ENCODE measurements at places on chromosomes 6 and 20.

DNA sequence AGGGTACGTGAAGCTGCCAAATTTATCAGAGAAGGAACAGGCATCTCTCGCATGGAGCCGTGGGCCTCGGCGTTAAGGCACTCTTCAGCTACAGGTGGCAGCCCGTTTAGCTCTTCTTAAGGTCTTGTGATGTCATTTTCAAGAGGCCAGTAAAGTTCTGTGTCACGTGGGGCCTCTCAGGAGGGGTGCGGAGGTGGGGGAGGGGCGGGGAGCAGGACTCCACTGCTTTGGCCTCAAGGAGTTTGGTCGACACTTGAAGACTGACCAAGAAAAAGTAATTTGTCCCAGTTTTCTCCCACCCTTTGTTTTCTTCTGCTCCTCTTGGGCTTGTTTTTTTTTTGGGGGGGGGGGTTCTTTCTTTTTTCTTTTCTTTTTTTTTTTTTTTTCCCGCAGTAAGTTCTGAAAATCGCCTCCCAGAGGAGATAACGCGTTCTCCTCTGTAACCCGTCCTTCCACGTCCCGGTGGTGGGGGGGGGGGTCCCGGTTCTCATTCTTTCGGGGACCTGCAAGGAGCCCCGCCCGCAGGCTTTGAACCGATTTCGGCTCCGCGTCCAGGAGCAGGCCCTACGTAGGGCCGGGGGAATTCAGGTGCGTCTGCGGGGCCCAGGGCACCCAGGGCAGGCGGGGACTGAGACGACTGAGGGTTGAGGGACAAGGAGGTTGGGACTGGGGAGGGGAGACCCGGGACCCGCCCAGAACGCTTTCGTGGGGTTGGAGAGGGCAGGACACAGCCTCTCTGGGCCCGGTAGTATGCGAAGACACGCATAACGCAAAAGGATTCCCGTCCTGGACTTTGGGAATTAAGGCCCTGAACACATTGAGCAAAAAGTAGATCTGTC, 26.0 kb downstream of the GPX6 start:
- DNase-seq = peak; percentile 23

DNA sequence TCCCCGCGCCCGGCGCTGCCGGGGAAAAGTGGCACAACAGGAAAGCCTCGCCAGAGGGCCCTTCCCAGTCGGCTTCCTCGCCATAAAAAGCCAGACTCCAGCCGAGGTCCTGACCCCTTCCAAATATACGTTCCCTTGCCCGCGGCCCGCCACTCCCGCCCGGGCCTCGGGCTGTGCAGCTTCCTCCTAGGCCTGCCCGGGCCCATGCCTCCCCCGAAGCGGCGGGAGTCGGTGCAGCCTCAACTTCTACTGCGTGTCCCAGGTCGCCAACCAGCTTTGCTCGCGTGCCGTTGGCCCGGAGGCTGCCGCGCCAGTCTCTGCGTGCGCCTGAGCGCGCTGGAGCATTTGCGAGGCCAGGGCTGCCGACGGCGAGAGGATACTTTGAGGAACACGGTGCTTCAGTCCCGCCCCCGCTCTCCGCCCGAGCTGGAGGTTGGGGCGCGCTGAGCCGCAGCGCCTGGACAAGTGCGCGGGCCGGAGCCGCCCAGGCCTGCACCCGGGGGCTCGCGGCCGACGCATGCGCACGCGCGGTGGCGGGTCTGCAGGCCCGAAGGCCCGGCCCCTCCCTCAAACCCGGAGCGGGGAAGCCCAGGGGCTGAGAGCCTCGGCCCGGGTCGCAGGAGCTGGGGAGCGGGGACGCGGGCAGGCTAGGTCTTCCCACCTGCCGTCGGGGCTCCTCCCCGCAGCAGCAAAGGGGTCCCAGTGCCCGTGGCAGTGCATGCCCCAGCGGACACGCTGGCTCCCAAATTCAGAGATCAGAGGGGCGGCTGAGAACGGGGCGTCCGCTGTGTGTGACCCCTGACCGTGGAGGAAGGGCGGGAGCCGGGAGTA, 10.2 kb downstream of the FOXC1 start:
- DNase-seq = no peak

DNA sequence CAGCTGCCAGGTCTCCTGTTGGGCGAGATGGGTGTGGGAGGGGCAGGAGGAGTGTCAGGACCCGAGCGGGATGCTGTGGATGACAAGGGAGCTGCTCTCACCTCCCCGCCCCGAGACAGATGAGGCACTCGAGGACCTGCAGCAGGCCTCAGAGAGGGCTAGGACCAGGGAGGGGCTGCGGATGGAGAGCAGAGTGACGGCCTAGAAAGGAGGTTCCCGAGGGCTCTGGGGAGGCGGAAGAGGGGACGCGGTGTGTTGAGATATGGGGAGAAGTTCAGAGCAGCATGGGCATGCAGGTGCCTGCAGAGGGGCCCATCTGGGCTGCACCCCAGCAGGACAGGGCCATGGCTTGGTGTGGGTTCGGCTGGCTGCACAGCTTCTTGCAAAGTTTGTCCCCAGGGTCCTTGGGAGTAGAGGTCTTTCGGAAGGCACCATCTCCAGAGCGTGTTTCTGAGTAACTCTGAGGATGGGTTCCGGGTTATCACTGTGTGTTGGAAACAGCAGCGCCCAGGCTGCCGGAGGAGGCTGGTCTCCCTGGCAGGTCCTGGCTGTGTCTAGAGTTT, 104.6 kb downstream of the PAX1 start:
- DNase-seq = no peak

- no peak for DNase-seq
Measured at GRCh38 chr6:134291156-134291555, 26.8 kb downstream of the SGK1 start.

GRCh38 chr6:157556144-157556645, 175.2 kb downstream of the ZDHHC14 start:
- DNase-seq = no peak

- DNase-seq = no peak
Measured at GRCh38 chr6:148867862-148868261, 121.0 kb downstream of the UST start.

GRCh38 chr6:21241231-21242130, 352.1 kb upstream of the SOX4 start:
- DNase-seq = no peak

DNA sequence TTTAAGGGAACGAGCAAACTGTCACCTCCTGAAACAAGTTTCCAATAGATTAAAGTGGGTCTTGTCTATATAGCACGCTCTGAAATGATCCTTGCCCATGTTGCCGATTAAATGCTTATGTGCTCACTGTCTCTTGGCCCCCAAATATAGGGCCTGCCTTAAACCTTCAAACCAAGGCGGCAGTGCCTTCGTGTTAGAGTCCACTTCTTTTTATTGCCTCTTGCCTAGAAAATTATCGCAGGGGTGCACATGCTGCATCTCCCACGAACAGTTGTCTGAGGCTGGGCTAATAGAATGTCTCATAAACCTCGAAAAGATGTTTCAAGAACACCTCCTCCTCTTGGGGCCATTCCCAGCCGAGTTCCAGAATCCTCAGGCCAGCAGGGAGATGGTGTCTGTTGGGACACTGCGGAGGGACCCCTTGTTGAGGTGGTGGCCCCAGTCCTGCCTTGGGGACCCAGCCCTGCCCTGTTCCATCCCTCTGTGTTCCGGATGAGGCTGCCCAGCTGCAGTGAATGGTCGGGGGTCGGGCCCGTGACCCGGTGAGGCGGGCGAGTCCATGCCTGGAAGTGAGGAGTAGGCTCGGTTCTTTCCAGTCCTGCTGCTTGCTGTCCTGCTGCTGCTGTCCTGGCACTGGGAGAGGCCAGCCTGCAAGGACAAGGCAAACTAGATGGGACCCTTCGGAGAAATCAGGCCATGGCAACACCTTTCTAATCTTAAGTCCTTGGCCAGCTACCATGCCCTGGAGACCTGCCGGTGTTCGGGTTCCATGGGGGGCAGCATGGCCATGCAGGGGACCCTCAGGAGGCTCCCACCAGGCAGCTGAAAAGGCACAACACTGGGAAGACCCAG, 34.7 kb upstream of the SLCO4A1 start:
- no peak for DNase-seq

DNA sequence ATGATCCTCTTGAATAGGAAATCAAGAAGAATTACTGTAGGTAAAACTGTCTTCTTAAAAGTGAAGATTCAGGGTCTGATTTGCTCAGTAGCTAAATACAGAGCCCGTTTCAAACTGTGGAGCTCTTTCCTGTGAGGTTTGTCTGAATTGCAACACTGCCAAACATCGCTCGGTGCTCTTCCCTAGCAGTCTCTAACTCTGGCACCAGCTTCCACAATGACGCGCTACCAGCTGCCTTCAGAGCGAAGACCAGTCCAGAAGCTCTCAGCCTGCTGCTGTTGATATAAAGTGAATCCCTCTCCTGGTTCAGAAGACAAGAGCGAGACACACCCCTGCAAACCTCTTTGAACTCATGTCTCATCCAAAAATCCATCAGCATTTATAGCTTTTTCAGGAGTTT, 447.0 kb downstream of the LMBRD1 start:
- no peak for DNase-seq

DNA sequence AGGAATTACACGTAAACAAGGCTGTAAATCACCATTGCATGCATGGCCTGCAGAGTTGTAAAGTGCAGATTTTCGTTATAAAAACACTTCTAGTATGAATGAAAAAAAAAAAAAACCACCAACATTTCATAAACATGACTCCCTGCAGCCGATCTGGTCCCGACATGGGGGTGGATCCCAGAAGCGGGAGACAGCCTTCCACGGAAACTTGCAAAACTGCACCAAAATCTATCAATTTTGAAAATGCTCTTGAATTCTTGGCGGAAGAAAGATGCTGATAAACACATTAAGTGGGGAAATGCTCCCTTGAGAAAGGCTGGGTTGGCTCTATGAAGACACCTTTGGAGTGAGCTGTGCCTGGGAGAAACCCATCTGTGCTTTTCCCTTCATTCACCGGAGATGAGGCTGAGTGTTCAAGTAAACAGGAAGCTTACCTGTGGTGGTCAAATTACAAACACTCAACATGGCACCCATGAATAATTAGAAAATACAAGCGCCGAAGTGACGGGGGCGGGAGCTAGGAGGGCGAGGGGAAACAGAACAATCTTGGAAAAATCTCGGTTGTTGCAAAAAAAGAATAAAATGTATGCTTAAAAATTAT, 845 bp upstream of the ANKRD60 start:
- DNase-seq = no peak

- no peak for DNase-seq
Measured at GRCh38 chr6:149474108-149474935, 10.5 kb downstream of the ZC3H12D start.

- DNase-seq = no peak
Measured at GRCh38 chr6:156618600-156619205, 158.5 kb upstream of the ARID1B start.

GRCh38 chr6:139361211-139361610, 13.2 kb downstream of the CITED2 start:
- no peak for DNase-seq

DNA sequence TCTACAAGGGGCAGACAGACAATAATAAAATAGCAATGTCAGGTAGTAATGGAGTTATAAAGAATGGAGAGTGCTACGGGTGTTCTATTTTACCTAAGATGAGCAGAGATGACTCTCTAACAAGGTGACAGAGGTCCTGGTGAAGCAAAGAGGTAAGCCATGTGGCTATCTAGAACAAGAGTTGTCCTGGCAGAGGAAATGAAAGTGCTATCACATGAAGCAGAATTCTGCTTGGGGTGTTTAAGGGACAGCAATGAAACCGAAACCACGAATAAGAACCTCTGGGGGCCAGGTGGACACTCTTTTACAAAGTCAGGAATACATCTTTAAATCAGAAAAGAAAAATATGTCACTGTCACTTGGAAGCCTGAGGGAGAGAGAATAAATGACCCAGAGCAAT, 37.9 kb upstream of the IRAK1BP1 start:
- DNase-seq = no peak

- DNase-seq = no peak
Measured at GRCh38 chr6:71468841-71469700, 180.5 kb downstream of the OGFRL1 start.

DNA sequence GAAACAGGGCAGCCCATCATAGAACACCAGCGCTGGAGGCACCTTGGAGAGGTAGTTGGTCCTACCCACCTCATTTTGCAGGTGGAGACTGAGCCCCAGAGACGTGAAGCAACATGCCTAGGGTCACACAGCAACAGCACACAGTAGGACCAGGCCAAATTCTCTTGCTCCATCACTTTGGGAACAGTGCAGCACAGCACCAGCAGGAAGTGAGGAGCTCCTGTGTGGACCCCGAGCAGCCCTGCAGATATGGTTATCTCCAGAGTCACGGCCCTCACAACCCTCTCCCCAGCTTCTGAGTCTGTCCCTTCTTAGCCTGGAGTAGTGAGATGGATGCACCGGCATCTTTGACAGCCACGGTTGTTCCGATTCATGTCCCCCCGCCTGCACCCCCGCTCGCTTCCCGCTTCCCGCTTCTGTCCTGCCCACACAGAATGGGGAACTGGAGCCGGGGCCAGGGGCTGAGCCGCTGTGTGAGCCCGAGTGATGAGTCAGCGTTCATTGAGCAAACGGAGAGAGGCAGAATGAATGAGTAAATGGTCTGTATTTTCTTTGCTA, 72.6 kb upstream of the DUSP22 start:
- no peak for DNase-seq

GRCh38 chr20:3247638-3248037, 8.6 kb upstream of the SLC4A11 start:
- DNase-seq = no peak

GRCh38 chr6:44959651-44960050, 368.5 kb upstream of the RUNX2 start:
- DNase-seq = no peak

- no peak for DNase-seq
Measured at GRCh38 chr6:161110028-161110779, 118.6 kb downstream of the MAP3K4 start.

GRCh38 chr6:113433335-113433991, 423.7 kb upstream of the MARCKS start:
- no peak for DNase-seq

DNA sequence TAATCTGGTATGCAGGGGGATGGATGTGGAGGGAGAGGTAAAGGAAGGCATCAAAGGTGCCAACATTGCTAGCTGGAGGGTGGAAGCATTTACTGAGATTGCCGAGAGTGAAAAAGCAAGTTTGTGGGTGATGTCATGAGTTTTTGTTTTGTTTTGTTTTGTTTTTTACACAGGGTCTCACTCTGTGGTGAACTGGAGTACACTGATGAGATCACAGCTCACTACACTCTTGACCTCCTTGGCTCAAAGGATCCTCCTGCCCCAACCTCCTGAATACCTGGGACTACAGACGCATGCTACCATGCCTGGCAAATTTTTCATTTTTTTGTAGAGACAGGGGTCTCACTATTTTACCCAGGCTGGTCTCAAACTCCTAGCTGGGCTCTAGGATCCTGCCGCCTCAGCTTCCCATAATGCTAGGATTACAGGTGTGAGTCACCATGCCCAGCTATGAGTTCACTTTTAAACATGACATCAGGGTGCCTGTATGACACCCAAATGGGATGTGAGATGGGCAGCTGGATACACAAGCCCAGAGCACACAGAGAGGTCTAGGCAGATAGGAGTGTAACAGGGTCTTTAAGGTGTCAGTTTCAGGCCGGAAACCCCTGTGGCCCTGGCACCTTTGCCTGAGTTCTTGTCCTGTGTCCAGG, 35.1 kb upstream of the HMGA1 start:
- no peak for DNase-seq

- no peak for DNase-seq
Measured at GRCh38 chr6:139370283-139370998, 4.0 kb downstream of the CITED2 start.
